ENCODE measurements at places on chromosomes 1 and 21. TPM values are rescaled to one million over a fixed set of nuclear protein-coding genes. Genes with fewer than 3 reads are reported as not detected.

Gene MSH4
- 0.07 TPM for total RNA-seq

Gene SPRTN
- 22.0 TPM for total RNA-seq

Gene LCE1C
- 3.5 TPM for total RNA-seq

Gene SYT6
- total RNA-seq = not detected

Measured in foreskin keratinocyte (primary cell).